ENCODE measurements at places on chromosomes 2 and 18.

GRCh38 chr2:23695890-23696751 lies 230.8 kb downstream of the ATAD2B start:
- no peak for DNase-seq

DNA sequence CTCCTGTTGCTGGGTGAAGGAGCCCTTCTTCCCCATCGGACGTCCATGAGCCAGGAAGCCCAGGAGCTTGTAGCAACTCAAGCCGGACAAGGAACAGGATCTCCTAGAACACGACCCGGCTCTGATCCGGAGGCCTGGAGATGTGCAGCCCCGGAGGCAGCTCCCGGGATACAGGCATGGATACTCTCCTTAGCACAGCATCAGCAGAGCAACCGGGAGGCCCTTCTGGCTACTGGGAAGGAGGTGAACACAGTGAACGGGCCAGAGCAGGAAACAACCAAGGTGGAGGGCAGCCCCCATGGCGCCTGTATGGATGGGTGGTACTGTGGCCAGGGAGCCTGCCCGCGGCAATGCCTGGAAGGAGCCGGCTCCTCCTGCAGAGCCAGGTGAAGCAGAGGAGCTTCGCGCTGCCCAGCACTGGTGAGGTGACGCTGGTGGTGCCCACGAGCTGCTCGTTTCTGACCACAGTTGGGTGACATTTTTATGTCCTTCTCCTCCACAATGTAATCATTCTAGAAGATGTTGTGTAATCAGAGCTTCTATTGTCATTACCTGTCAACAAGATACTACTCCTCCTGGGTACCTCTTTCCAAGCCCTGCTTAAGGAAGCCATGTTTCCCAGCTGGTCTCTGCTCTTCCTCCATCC lies 94.3 kb downstream of the TWIST2 start:
- no peak for DNase-seq

- no peak for DNase-seq
Observed at GRCh38 chr2:5782103-5782502, 89.9 kb downstream of the SOX11 start.

DNA sequence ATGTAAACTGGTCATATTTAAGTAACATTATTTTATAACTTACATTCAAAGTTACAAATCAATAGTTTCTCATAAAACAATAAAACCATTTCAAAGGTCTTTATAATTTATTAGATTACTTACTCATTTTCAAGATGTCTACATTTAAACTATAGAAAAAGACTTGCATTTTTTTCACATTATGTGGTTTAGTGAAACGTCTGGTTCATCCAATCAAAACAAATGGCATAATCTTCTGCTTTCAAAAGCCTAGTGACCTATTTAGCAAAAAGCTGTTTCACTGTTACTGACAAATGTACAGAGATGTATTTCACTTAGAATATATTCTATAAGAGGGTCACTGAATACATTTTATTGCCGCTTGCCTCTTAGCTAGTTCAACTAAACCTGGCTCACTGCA lies 49.3 kb upstream of the MCM6 start:
- no peak for DNase-seq

DNA sequence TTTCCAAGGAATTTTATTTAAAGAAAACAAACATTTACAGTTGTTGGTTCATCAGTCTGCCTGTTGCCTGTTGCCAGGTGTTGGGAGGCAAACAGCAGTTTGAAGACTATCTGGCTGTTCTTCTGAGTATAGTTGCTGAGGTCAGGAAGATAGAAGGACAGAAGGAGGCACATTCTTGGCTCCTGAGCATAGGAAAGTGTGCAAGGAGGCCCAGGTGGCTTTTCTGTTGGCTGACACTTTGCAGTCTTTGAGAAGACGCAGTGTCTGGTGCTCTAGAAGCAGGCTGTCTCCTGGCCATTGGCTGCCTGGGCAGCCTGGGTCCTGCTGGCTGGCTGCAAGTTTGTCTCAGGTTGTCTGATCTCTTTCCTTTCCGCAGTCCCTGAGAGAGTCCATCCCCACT lies 36.4 kb downstream of the TMEM17 start:
- DNase-seq = no peak
